ENCODE measurements at places on chromosomes 5 and 9.
A peak's percentile ranks its signal among the peaks of the same experiment; 100 is the strongest.

GRCh38 chr5:126066836-126067235, 356.4 kb upstream of the GRAMD2B start:
- no peak for DNase-seq

GRCh38 chr5:119382169-119382568, 26.4 kb downstream of the TNFAIP8 start:
- no peak for DNase-seq

GRCh38 chr9:131461166-131461565, 41.6 kb upstream of the POMT1 start:
- no peak for DNase-seq

DNA sequence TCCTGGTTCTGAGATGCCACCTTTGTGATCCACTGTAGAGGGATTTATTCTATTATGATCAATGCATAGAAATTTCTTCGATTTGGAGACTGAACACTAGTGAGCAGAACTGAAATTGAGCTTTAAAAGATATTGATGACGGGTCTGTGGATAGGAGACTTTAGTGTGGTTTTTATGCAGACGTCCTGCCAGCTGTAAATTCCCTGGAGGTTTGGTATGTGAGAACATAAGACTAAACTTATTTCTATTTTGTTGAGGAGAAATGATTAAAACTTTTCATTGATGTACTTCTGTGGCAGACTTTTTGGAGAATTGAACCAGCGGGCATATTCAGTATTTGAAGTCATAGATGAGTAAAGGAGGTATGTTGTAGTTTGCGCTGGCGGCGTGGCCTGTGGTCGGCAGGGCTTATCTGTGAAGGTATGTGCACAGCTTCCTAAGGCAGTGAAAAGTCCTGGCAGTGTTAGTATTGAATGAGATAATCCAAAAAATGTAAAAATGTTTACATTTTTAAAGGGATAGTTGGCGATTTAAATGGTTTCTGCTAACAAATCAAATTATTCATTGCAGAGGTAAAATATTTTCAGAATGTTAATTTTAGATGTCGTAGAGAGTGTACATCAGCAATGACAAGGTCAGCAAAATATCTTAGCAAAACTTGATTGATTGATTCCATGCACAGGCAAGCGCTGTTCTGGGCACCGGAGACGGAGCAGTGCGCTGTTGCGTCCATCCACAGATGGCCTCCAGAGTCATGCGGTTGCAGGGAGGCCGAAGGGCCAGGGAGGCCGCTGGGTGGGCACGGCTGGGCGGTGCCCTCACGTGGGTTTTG, 20.4 kb downstream of the TENT4A start:
- no peak for DNase-seq

DNA sequence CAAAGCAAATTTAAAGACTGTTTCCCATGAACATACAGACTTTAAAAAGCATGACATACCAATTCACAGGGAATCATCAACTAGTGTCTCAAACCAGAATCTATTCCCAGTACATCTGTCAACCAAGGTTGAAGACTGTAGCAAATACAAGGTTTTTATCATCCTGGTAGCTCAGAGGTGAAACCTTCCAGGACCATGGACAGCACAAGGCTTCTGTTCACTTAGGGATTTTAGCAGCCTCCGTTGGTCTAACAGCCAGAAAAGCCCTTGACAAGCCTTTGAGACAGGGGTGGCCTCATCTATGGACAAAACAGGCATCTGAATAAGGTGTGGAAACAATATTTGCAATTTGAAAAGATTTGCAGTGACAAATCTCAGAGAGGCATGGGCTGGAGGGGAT, 119.0 kb downstream of the TRIM32 start:
- DNase-seq = peak; percentile 20

DNA sequence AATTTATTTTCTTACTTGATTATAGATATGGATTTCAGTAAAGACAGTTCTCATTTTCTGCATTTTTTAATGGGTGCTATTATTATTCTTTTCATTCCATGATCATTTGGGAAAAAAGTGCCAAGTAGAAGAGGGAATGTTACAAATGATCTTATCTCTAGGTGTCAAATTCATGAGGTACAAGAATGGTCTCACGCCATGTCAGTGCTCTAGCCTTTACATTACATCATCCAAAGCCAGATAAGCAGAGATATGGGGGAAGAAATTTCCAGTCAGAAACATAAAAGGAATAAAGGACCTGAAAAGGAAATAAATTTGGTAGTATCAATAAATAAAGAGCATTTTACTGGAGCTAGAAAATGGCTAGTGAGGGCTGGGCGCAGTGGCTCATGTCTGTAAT, 1544.2 kb upstream of the CDH6 start:
- DNase-seq = no peak

GRCh38 chr9:82062245-82062644, 73.7 kb downstream of the SPATA31D1 start:
- no peak for DNase-seq

DNA sequence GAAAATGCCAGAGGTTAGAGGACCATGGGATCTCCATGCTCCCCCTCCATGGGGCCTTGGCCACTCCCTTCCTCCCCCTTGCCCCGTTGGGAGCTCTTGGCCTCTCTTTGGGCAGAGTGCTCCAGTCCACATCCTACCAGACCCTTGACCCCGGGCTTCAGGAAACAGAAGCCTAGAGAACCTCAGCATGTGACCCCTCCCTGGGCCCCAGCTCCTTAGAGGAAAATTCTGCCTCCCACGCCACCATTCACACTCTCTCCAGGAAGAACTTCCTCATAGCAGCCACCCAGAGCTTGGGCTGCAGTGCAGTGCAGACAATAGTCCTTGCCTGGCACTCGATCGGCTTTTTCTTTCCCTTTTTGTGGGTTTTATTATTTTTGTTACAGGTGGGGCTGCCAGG, 6.0 kb downstream of the LHX6 start:
- DNase-seq = no peak

DNA sequence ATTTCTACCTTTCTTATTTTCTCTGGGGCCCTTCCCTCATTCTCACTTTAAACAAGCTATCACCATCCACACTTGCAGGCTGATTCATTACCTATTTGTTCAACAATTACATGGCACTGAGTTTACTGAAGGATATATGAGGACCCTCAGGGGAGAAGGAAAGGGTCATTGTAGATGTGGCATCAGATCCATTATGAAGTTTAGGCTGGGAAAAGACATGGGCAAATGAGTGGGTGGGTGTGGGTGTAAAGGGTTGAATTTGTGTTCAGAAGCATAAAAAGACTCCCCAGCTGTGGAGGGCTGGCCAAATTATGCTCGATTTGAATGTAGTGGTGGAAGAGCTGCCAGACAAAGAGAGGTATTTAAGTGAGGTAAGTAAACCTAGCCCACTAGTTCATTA, 55.9 kb upstream of the MTAP start:
- no peak for DNase-seq

- no peak for DNase-seq
Observed at GRCh38 chr5:59266410-59266809, 627.1 kb downstream of the PDE4D start.

- DNase-seq = no peak
Observed at GRCh38 chr9:117072216-117072615, 342.6 kb downstream of the ASTN2 start.

DNA sequence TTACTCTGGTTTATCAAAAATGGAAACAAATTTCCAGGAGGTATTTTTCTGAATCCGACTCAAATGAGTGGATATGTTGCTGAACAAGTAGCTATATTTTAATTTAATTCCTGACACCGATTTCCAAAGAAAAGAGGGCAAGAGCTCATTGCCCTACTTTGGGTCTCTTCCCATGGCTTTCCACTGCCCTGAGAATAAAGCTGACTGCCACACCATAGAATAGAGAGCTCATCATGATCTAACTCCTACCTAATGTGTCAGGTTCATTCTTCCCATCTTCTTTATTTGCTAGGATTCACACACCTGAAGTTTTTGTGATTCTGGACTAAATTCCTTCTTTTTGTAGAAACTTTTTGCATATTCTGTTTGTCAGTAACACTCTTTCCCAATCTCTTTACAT, 792.1 kb downstream of the DTWD2 start:
- no peak for DNase-seq

DNA sequence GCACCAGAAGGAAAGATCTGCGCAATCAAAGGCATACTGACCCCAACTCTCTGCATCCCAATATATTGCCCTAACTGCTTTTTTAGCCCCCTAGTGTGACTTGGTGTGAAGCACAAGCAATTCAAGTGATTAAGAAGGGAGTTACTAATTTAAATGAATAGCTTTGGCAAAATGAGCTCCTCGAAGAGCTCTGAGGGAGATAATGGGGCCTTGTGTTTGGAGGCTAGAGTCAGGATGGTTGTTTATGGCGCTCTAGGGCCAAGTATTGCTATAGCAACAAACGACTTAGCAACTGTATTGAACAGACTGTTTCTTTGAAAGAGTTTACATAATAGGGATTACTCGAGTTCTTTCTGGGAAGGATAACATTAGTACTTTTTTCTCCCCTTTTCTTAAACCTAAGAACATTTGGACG, 11.5 kb upstream of the C5orf58 start:
- no peak for DNase-seq

DNA sequence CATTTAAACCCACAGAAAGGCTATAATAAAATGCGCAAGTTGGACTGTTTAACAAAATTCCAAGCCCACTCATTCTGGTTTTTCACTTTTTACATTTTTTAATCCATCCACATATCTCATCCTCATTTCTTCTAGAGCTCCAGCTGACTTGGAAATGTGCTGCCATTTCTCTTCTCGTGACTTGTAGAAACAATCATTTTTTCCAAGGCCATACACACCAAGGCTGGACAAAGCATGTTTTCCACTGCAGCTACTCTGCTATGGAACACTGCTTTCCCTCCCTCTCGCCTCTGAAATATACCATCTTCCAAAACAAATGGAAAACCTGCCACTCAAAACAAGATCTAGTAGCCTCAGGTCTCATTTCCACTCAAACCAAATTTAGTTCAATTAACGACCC, 141.1 kb downstream of the ESM1 start:
- no peak for DNase-seq

GRCh38 chr5:104171958-104172690, 609.5 kb upstream of the NUDT12 start:
- no peak for DNase-seq

DNA sequence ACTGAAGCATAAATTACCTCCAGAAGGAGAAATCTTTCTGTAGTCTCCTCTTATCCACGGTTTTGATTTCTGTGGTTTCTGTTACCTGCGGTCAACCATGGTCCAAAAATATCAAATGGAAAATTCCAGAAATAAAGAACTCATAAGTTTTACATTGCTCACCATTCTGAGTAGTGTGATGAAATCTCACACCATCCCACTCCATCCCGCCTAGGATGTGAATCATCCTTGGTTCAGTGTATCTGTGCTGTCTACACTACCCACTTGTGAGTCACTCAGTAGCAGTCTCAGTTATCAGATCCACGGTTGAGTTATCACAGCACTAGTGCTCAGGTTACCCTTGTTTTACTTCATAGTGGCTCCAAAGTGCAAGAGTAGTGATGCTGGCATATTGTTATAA, 371.2 kb downstream of the NFIB start:
- peak; percentile 46 for DNase-seq

- no peak for DNase-seq
Observed at GRCh38 chr5:17373814-17374556, 124.0 kb upstream of the TAF11L2 start.

- no peak for DNase-seq
Observed at GRCh38 chr5:175802361-175802760, 69.0 kb upstream of the CPLX2 start.

GRCh38 chr5:37532976-37533740, 154.0 kb downstream of the WDR70 start:
- no peak for DNase-seq

DNA sequence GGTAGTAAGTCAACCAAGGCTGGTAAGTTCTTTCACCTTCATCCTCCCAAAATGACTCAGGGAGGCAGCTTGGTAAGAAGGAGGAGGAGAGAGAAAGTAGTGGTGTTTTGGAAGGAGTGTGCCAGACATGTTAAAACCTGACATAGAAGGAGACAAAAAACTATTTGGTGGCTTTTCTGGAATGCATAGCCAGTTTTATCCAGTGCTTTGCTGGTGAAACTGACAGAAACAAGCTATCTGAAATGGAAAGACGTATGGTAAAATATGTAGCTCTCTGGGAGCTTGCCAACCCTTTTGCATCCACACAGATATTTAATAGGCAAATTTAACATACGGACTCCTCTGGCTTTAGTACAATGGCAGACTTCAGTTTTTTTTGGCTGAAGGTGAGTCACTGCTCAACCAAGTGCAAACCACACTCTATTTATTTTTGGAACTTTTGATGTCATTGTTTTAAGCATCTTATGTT, 45.4 kb downstream of the RAB14 start:
- DNase-seq = peak; percentile 35

- DNase-seq = no peak
Observed at GRCh38 chr9:134358026-134358661, 31.9 kb downstream of the RXRA start.

DNA sequence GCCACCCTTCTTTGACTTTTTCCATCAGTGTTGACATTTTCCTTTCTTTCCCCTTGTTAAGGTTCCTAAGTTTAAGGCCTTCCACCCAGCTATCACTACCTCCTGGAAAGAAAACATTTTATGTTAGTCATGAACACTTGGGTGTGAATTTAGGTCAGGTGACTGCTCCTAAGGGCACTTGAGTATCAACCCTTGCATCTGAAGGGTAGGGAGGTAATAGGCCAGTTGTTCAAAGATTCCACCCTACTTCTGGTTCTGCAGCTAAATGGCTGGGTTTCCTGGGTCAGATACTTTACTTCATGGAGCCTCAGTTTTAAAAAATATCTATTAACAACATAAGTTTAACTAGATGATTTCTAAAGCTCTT, 49.1 kb upstream of the OSMR start:
- no peak for DNase-seq

DNA sequence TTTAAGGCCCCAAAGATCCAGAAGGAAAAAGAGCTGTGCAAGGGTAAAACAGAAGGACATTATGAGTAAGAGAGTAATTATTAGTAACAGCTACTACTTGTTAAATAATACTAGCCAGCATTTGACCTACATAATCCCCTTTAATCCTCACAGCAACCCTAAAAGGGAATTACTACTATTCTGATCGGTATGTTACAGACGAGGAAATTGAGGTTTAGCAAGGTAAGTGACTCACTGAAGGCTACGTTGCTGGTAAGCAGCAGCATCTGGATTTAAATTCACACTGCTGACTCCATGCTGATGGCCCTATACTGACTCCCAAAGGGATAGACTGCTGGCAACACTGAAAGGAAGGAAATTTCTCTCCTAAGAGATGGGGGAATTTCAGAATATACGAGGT, 3.7 kb upstream of the FSD1L start:
- DNase-seq = no peak

DNA sequence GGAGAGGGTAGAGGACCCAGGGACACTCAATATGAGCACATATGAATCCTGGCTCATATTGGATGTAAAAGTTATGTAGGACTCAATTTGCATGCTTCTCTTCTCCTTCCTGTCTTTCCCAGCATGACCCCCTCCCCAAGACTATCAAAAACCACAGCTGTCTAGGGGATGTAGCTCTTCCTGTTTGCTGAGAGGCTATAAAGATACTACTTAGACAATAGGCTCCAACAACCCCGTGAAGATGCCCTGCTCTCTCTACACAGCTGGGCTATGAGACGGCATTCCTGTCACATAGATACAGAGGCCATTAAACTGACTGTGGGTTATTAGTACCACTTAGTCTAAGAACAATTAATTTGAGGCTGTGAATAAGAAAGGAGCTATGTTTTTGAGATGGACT, 56.5 kb upstream of the PCSK1 start:
- no peak for DNase-seq
